Upper lobe of right lung (tissue), 1 donor: ENCODE measurements at places on chromosomes 12 and 14.

- no peak overlapping the region for H3K4me3 ChIP-seq
- H3K36me3 ChIP-seq, result peaks cover 8% of the 10 kb centered on the region
- DNase-seq, result no peak
- H3K27ac ChIP-seq, result no peak overlapping the region
These were observed 27.9 kb downstream of the DMAC2L start for GRCh38 chr14:50340045-50340444.

DNA sequence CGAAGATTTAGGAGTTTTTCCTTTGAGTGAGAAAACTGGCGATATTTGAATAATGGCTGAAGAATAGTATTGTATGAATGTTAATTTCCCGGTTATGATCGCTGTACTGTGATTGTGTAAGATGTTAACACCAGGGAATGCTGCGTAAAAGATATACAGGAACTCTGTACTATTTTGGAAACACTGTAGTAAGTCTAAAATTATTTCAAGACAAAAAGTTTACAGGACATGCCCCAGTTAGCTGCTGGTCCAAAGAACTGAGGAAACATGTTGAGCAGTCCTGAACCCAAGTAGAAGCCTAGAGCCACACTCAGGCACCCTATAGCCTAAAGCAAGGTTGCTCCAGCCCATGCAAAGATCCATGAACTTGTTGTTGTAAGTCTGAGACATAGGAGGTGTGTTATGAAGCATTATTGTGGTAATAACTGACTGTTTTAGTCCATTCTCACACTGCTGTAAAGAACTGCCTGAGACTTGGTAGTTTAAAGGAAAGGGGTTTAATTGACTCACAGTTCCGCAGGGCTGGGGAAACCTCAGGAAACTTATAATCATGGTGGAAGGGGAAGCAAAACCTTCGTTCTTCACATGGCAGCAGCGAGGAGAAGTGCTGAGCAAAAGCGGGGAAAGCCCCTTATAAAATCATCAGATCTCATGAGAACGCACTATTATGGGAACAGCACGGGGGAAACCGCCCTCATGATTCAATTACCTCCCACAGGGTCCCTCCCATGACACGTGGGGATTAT lies 99.8 kb upstream of the RESF1 start:
- H3K4me3 ChIP-seq, result no peak overlapping the region
- H3K4me1 ChIP-seq, result no peaks in the 10 kb centered on the region

GRCh38 chr12:92044435-92044834 lies 101.2 kb downstream of the BTG1 start:
- H3K4me3 ChIP-seq, result no peak overlapping the region
- H3K27ac ChIP-seq, result no peak overlapping the region
- no peaks in the 10 kb centered on the region for H3K36me3 ChIP-seq
- no peaks in the 10 kb centered on the region for H3K27me3 ChIP-seq
- DNase-seq, result no peak

DNA sequence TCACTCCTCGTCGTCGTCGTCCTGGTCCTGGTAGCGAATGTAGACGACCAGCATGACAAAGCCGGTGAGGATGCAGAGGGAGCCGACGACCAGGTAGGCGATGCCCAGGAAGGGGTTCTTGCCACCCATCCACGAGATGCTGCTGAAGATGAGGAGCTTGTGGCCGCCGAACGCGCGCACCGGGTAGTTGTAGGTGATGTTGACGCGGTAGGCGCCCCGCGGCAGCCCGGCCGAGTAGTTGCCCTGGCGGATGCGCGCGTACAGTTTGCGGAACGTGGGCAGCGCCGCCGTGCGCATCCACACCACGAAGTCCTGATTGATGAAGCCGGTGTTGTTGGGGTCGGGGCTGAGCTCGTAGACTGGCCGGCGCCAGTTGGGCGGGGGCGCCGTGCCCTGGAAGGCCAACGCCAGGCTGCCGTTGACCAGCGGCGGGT lies 1.0 kb downstream of the TMEM30B start:
- H3K36me3 ChIP-seq, result no peaks in the 10 kb centered on the region
- peak; percentile 71 for DNase-seq
- H3K27me3 ChIP-seq, result no peaks in the 10 kb centered on the region
- peak overlapping the region; percentile 97 for H3K27ac ChIP-seq
- H3K4me1 ChIP-seq, result no peaks in the 10 kb centered on the region

GRCh38 chr12:47990351-47991105 lies 13.7 kb downstream of the COL2A1 start:
- no peak overlapping the region for H3K4me3 ChIP-seq
- H3K36me3 ChIP-seq, result no peaks in the 10 kb centered on the region

DNA sequence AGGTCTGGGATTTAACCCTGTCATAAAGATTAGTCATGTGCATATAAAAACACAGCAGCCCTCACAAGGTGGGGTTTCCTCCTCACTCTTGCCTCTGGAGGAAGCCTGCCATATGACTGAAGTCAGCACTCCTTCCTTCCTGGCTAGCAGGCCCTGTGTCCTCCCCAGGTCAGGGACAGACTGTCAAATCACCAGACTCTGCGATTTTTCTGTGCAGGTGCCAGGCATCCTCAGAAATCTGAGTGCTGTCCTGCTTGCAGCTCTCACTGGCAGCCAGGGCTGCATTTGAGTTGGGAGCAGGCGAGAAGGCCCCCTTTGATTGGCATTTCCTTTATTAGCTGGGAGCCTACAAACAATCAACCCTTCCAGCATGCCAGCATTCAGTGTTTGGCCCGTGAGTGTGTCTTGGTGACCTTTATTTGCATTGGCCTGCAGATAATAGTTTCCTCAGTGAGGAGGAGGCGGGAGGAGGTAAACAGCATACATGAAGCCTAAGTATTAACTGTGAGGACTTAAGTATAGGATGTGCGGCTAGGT lies 183.8 kb upstream of the ARHGAP5 start:
- no peak overlapping the region for H3K4me3 ChIP-seq
- no peak overlapping the region for H3K27ac ChIP-seq
- no peaks in the 10 kb centered on the region for H3K36me3 ChIP-seq

- no peak overlapping the region for H3K27ac ChIP-seq
- no peak overlapping the region for H3K4me3 ChIP-seq
- DNase-seq, result no peak
- no peaks in the 10 kb centered on the region for H3K36me3 ChIP-seq
- peaks cover 5% of the 10 kb centered on the region for H3K4me1 ChIP-seq
- H3K27me3 ChIP-seq, result no peaks in the 10 kb centered on the region
These were observed 72.7 kb downstream of the DYRK2 start for GRCh38 chr12:67721248-67721647.

DNA sequence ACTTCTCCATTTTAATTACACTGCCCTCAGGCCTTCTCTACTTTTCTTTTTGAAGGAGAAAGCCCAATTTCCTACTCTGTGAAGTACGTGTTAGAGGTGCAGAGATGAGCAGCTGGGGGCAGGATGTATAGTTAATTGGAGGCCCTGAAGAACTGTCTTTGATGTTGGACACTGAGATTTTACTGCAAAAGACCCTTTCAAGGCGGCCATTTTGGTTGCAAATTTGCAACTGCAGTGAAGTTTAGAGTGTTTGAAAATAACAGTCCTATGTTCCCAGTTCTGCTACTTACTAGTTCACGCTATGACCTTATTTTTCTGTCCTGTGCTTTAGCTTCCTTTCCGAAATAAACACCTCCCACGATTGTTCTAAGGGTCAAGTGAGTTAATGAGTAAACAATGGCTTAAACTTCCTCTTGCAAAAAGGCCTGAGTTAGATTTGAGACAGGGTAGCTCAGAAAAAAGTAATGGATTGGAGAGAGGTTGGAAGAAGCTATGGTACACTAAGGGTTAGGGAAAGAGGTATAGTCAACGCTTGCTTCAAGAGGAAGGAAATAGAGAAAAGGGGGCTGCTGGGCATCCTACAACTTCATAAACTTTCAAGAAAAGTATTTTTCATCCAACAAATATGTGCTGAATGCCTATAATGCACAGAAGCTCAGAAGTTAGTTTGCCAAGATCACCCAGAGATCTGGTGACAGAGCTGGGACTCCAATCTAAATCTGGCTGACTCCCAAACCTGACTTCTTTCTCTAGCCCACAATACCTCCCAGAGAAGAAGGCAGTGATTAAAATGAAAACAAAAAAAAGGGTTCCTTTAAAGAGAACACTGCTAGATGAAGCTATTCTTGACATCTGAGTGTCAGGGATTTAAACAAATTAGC lies 26.4 kb upstream of the DICER1 start:
- no peaks in the 10 kb centered on the region for H3K36me3 ChIP-seq
- H3K27me3 ChIP-seq, result no peaks in the 10 kb centered on the region
